ENCODE measurements at places on chromosomes 5 and 9. TPM values are rescaled to one million over a fixed set of nuclear protein-coding genes. Genes with fewer than 3 reads are reported as not detected.
A peak's percentile ranks its signal among the peaks of the same experiment; 100 is the strongest.

DNA sequence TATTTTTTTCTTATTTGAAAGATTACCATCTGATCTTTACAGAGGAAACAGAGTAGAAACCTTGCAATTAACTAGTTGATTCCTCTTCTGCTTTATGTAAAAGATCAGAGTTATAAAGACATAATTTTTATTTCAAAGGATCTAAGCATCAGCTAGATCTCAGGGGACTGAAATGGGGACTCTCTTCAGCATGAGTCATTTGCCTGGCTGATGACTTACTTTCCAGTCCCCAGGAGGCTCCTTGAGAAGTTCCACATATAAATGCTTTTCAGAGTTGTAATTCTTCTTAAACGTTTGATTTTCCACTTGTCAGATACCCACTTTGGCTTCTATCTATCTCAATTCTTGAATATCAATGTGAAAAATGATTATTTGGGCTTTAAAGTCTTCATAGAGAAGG, 389.4 kb downstream of the RAB3C start:
- H3K4me1 ChIP-seq: no peaks in the 10 kb centered on the region
- H3K27me3 ChIP-seq: no peaks in the 10 kb centered on the region
- no peaks in the 10 kb centered on the region for H3K36me3 ChIP-seq
- H3K27ac ChIP-seq: no peak overlapping the region
- no peak for DNase-seq

- H3K36me3 ChIP-seq: no peaks in the 10 kb centered on the region
- H3K4me1 ChIP-seq: peaks cover 1% of the 10 kb centered on the region
- no peak overlapping the region for H3K4me3 ChIP-seq
- no peak for DNase-seq
- no peaks in the 10 kb centered on the region for H3K27me3 ChIP-seq
Measured at GRCh38 chr5:109748546-109748945, 58.8 kb downstream of the MAN2A1 start.

- H3K27me3 ChIP-seq: no peaks in the 10 kb centered on the region
- H3K27ac ChIP-seq: peak within 1 kb of the TSS; percentile 98
- no peaks in the 10 kb centered on the region for H3K36me3 ChIP-seq
- peaks cover 20% of the 10 kb centered on the region for H3K4me1 ChIP-seq
Measured at GRCh38 chr5:61331407-61332357, at the start of gene ZSWIM6. Gene ZSWIM6, plus strand, starts transcription at chr5:61332258. Its CDS starts 15 bp downstream, at chr5:61332273.

DNA sequence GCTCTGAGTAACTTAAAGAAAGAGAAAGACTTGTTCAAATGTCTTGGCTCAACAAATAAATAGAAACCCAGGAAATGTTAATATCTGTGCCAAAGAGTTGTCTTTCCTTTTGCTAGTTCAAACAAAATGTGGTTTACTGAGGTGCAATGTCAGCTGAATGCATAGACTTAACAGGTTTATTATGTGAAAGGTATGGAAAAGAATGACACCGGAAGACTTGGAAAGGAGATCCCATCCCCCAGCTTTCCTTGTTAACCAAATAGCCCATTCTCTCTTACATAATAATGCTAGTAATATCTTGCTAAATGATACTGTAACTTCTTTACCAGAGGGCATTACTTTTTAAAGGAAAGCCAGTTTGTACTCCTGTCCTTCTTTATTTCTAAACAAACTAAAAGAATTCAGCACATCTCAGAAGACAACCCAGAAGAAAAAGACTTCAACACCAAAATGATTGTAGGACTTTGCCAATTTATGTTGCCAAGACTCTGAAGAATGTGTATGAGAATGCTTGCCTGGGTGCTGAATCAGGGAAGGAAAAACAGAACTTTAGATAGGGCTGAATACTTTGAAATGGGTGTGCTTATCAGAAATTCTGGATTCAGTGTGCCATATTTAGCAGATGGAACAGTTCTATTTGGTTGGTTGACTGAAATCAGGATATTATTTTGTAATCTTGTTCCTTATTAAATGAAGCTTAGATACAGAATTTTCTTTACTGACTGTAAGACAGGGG, 344.1 kb downstream of the TMEM38B start:
- H3K27me3 ChIP-seq: no peaks in the 10 kb centered on the region
- no peaks in the 10 kb centered on the region for H3K36me3 ChIP-seq
- H3K27ac ChIP-seq: no peak overlapping the region
- H3K4me1 ChIP-seq: peaks cover 4% of the 10 kb centered on the region

GRCh38 chr5:72453246-72453775, 53.9 kb downstream of the ZNF366 start:
- H3K36me3 ChIP-seq: no peaks in the 10 kb centered on the region
- no peak overlapping the region for H3K4me3 ChIP-seq
- no peak for DNase-seq
- H3K27me3 ChIP-seq: no peaks in the 10 kb centered on the region
- H3K27ac ChIP-seq: peak overlapping the region; percentile 7

DNA sequence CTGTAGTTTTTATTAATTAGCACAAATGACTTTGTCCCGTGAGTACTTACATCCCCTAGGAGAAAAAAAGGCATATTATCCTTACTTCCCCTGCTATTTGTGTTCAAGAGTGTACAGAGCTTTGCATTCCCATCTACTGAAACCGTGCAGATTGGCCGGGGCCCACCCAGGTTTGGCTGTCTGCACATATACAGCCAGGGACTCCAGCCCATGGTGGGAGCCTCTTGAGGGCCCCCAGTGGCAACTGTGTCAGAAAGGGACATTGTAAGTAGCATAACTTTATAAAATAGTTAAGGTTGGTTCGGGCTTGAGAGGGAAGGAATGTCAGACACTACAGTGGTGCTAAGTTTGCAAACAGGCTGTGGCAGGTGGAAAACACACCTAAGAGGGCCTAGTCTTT, 24.7 kb downstream of the PHF2 start:
- H3K4me1 ChIP-seq: no peaks in the 10 kb centered on the region
- H3K4me3 ChIP-seq: no peak overlapping the region
- H3K27me3 ChIP-seq: no peaks in the 10 kb centered on the region
- no peaks in the 10 kb centered on the region for H3K36me3 ChIP-seq

Gene CAMLG
- total RNA-seq: 5.2 TPM

DNA sequence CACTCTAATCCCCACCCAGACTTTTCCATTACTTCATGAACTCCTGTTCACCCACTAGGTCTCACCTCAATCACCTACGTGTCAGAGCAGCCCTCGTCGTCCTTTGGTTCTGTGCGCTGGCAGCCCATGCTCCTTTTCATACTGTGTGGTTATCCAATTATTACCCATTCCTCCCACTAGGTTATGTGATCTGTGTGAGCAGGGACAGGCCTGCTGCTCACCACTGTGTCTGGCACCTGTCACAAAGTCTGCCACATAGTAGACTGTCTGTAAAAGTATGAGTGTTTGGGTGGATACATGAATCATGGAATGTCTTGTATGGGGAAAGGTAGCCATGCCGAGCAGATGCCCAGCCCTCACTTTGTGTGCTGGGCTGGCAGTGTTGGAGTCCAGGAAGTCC, 12.1 kb upstream of the SMAD5 start:
- no peak overlapping the region for H3K27ac ChIP-seq
- DNase-seq: no peak
- H3K27me3 ChIP-seq: no peaks in the 10 kb centered on the region
- peaks cover 12% of the 10 kb centered on the region for H3K4me1 ChIP-seq

DNA sequence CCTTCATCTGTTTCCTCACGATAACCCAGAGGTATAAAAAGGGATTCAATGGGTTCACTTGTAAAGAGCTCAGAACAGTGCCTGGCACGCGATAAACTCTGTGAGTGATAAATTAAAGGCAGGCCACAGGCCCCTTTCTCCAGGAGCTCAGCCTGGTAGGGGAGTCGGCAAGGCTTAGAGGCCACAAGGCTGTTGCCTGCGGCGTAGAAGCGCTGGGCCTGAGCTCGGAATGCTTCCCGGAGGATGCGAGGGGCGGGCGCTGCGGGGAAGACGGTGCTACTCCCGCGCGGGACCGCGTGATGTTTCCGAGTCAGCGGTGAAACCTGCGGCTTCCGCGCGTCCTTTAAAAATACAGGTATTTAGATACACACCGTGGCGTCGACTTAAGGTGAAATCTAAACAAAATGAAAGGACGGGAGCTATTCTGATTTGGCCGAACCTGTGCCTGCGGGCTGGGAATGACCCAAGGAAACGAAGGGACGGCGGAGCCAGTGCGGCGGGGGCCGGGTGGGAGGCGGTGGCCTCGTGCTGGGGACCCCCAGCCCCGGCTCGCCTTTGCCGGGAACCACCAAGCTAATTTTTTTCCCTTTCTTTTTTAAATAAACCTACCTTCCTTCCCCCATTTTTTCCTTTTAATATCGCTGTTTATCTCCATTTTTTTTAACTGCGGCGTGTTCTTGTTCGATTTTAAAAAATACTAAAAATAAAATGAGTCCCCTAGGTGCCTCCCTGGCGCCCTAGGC, 6.2 kb downstream of the NKX2-5 start:
- no peaks in the 10 kb centered on the region for H3K36me3 ChIP-seq
- DNase-seq: no peak

Measured in liver (tissue), 10 donors.